ENCODE measurements at places on chromosomes 1 and 21.

- DNase-seq = no peak
Observed at GRCh38 chr21:33618407-33618806, 23.1 kb downstream of the CRYZL1 start.

DNA sequence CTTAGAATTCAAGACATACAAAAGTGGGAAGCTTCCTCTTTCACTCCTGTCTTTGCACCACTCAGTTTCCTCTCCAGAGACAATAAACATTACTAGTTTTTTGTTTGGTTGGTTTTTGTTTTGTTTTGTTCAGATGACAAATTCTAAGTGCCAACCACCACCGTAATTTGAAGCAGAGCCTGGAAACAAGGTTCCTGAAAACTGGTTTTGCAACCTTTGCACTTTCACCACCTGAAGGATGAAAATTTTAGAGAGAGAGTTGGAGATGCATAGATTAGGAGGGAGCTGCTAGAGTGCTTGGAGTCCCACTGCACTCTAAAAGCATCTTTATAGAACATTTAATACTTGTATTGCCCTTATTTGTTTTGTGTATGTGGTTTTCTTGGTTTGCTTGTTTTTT, 20.2 kb upstream of the MGST3 start:
- no peak for DNase-seq

DNA sequence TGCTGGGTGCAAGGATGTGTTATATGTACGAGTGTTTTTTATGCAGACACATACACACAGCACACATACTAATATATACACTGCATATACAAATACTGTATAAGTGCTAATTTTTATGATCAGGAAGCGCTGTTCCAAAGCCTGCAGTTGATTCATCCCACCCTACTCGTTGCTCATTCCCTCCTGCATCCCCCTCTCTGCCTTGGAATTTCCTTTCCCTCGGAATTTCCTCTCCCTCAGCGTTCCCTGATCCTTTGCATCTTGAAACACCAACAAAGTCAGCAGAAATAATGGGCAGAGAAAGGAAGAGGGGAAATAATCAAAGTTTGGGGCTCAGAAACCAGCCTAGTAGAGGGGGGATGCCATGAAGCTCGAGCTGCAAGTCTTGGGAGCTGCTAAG, 98.9 kb downstream of the CSMD2 start:
- DNase-seq = no peak

GRCh38 chr1:156656806-156657740, 15.2 kb downstream of the BCAN start:
- peak; percentile 19 for DNase-seq

DNA sequence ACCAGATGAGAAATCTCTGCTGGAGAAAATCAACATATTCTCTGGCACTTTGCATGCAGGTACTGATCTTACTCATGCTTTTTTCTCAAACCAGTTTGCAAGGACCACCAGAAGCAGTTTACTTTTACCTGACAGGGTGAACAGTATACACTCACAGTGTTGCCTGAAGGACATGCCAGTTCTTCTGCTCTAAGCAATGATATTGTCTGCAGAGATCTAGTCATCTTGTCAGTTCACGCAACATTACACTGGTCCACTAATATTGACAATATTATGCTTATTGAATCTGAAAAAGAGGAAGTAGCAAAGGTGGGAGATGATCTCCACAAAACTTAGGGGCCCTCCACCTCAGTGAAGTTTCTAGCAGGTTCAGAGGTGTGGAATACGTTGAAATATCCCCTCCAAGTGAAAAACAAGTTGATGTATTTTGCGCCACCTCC, 3.8 kb upstream of the S100B start:
- no peak for DNase-seq

GRCh38 chr1:36466370-36467026, 2.3 kb upstream of the MRPS15 start:
- no peak for DNase-seq

GRCh38 chr21:25709684-25710265, 24.9 kb downstream of the ATP5PF start:
- DNase-seq = no peak

GRCh38 chr1:77639557-77640069, 42.8 kb downstream of the ZZZ3 start:
- no peak for DNase-seq

GRCh38 chr1:224594851-224595250, 21.3 kb upstream of the CNIH3 start:
- no peak for DNase-seq

- DNase-seq = no peak
Observed at GRCh38 chr1:16212251-16212961, at the start of gene ARHGEF19. TSS of gene ARHGEF19 (minus strand) at chr1:16212652. CDS start at chr1:16209054, 3,598 bp downstream.

- no peak for DNase-seq
Observed at GRCh38 chr1:82901561-82901960, 1097.4 kb downstream of the TTLL7 start.

DNA sequence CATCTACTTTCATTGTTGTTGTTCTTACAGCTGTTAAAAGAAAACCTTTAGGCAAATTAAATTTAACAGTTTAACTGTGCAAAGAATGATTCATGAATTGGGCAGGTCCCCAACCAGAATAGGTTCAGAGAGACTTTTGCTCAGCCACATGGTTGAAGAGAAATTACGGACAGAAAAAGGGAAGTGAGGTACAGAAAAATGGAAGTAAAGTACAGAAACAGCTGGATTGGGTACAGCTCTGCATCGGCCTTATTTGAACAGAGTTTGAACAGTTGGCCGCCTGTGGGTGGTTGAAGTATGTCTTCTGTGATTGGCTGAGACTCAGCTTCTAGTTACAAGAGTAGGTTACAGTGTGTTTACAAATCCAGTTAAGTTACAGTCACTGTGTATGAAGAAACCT, 210.1 kb downstream of the FGGY start:
- DNase-seq = no peak

DNA sequence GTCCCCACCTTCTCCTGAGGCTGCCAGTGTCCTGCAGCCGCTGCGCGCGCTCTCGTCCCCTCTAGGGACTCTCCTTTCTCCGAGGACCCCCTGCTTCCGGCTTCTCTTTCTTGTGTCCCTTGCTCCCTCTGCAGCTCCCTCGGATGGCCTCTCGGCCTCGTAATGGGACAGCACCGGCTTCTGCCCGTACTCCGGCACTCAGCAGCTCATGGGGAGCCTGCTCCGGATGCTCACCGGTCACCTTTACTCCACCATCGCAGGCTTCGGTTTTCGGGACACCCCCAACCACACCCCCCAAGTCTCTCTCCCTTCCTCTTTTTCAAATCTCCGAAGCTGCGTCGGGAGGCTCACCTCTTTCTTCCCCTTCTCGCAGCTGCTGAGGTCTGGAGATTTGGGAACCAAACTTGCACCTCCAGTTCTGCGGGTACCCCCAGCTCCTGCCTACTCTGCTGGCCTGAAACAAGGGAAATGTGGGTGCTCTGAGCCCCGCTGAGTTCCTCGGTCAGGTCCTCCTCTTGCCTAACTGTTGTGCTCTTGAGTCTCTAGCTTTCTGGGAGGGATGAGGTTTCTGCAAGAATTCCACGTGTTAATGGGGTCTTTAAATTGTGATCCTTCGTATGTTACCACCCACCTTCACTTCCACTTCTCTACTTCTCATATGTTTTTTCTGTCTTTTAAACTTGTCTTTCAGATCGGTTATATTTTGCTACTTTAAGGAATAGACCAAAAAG, 930 bp downstream of the CDC14A start:
- DNase-seq = no peak

DNA sequence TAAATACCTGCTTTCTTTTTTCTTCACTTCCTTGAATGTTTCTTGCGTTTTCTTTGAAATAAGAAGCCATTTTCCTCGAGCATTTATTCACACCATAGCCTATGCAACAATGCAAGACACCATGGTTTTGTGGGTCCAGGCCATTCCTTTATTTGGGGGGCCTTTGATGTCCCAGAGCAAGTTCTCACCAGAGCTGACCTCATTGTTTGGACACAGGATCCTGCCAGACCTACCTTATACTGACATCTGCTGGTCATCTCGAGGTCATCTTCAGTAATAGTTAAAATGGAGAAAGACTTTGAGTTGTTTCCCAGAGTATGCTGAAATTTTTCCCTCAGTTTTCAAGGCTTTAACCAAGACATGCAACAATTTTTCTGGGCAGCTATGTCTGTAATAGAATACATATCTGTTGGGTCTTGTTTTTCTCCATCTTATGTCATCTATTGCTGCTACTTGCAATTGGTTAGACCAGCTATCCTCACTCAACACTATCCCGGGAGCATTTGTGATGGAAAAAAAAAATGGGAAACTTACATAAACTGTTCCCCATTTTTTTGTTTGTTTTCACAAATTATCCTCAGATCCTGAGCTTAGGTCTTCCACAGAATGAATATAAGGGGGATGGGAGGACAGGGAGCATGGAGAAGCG, 34.0 kb upstream of the BACE2 start:
- no peak for DNase-seq

- no peak for DNase-seq
Observed at GRCh38 chr1:19338323-19338762, 26.2 kb downstream of the SLC66A1 start.

DNA sequence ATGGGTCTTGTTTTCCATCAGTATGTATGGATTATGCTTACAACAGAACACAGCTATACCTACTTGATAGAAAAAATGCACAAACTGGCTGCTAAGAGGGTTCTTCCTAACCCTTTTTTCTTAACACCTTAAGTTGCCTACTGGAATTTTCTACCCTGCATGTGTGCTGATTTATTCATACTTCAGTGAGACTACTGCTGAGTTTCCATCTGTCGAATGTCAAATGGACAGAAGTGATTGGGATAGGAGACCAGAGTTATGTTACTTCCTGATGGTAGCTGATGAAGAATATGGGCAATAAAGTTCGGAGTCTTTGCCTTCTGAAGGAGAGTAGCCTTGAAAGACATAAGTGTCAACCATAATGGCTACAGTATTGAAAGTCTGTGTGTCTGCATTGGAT, 6.5 kb upstream of the DNM3 start:
- no peak for DNase-seq

- DNase-seq = no peak
Observed at GRCh38 chr1:158818975-158819431, 12.1 kb upstream of the MNDA start.

DNA sequence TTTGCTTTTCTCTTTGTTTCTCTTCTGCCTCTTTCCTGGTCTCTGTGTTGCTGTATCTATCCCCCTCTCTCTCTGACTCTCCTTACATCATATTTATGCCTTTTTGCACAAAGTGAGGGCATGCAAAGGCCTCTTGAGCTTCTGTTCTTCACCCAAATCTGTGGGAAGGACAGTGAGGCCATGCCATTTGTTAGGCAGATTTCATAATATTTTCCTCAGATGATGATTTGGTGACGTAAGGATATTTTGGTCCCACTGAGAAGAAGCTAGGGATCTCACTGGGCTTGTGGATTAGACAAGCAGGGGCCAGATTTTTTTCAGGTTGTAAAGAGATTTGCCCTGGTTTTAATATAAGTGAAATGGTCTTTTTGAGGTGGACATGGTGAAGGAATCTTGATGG, 249.4 kb upstream of the USP24 start:
- no peak for DNase-seq

DNA sequence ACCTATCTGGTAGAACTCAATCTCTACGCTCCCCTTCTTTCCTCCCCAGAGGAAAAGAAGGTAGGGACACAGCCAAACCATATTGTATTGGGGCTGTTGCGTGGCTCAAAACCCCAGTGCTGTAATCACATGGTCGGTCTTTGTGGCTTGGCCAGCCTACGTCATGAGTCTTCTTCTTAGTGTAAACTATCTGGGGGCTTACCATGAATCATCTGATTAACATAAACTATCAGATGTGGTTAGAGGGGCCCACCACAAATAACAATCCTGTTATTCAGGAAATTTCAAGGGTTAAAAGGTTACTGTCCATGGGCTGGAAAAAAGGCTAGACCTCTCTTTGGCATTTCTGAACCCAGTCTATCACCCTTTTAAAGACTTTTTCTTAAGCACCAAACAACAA, 49.5 kb upstream of the GPR52 start:
- no peak for DNase-seq

DNA sequence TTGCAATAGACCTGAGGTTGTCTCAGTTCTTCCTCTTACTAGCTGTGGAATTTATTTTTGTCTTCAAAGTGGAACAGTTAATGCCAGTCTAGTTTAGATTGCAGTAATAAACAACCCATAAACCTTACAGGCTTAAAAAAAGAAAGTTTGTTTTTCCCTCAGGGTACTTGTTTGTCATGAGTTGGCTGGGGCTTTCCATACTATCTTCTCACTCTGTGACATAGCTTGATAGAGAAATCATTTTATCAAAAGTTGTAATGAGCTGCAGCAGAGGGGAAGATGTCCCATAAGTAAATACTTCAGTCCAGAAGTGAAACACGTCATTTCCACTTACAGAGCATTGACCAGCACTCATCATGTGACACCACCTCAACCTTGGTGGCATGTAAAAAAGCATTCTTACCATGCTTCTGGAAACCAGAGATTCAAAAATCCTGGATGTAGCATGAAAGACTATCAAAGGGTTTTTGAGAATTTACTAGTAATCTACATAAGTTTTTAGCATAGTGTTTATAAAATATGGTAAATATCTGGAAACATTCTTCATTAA, 62.8 kb upstream of the COL11A1 start:
- no peak for DNase-seq

DNA sequence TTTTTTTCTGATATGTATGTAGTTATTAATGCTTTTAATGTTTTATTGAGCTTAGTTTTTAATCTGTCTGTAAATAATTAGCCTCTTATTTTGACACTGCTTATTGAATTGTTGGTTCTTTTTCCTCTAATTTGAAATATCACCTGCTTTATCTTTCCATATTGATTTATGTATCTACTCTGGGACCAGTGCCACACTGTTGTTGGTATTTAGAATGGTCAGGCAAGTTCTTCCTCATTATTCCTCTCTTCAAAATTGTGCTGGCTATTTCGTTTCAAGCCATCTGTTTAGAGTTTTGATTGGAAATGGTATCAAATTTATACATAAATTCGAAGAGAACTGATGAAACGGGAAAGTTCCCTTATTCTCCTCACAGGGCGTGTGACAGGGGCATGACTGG, 96.8 kb upstream of the APP start:
- no peak for DNase-seq

GRCh38 chr1:16018308-16018707, 465 bp upstream of the HSPB7 start:
- DNase-seq = no peak

- DNase-seq = no peak
Observed at GRCh38 chr1:116911188-116911553, 1.5 kb downstream of the PTGFRN start.

DNA sequence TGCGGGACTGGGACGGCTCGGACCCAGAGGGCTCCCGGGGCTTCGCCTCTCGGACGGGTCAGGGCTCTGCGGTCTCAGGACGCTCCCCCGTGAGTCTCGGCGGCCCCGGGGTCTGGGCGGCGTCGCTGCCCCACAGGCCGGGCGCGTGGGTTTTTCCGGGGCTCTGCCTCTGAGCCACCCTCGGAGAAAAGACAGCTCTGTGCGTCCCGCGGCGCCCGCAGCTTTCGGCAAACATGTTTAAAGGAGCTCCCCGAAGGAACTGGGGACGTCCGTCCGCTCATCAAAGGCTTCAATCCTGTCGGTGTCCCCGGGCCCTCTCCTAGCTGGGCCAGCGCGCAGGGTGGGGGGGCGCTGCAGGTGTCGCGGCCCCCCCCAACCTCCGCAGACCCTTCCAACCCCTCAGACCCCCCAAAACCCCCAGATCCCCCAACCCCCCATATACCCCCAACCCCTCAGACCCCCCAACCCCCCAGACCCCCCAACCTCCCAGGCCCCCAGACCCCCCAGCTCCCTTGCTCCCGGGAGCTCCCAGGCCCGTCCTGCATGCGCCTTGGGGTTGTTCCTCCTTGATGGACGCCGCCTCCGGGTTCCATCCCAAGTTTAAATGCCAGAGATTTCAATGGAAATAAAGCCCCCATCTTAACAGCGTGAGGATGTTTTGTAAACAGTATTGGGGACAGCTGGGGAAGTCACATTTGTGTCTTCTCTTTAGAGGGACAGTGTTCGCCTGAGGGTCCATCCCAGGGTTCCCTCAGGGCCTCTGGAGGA, 996 bp upstream of the C1orf159 start:
- no peak for DNase-seq
